GM23248 (cell line): ENCODE measurements at places on chromosomes 2 and 18. TPM values are rescaled to one million over a fixed set of nuclear protein-coding genes. Genes with fewer than 3 reads are reported as not detected.

GRCh38 chr2:11236335-11236734 lies 81.1 kb downstream of the SLC66A3 start:
- no peak for DNase-seq

GRCh38 chr2:128737546-128737826 lies 418.8 kb upstream of the HS6ST1 start:
- no peak for DNase-seq

DNA sequence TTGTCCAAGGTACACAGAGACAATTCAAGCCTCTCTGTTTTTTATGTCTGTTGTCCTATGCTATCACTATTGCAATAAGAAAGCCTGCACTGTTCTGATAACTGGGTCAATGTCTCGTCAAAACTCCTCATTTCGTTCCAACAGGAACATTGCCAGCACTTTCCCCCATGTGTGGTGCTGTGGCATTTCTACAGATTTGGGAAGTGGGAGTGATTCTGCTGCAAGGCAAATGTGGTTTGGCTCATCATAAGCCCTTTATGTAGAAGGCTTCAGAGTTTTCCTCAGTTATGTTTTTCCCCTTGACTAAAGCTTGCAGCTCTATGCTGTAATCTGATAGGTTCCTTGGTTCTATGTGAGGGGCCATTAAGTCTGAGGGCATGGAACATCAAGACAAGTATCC lies 324.1 kb upstream of the TCF4 start:
- DNase-seq, result no peak

DNA sequence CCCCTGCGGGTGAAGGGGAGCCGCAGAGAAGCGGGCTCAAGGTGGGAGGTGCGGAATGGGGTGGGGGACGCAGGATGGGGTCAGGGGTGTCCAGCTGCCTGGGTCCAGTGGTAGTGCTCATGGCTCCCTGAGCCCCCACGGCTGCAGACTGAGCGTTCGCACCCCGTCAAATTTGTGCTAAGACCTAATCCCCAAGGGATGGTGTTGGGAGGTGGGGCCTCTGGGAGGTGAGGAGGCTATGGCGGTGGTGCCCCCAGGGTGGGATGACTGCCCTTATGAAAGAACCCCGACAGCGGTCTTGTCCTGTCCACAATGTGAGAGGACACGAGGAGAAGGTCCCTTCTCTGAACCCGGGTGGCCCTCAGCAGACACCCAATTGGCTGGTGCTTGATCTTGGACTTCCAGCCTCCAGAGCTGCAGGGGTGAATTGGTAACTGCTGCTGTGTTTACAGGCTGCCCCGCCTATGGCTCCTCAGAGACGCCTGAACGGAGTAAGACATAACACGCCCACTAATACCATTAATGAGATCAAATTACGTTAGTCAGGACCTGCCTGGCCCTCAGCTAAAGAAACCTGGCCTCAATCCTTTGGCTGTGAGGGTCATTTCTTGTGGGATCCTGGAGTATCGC lies 42.6 kb downstream of the PXDN start:
- peak; percentile 48 for DNase-seq

Gene DLGAP1
- polyA plus RNA-seq, result 0.13 and 0.29 TPM in 2 replicates

Gene FAM110C
- not detected in 2 replicates for polyA plus RNA-seq

DNA sequence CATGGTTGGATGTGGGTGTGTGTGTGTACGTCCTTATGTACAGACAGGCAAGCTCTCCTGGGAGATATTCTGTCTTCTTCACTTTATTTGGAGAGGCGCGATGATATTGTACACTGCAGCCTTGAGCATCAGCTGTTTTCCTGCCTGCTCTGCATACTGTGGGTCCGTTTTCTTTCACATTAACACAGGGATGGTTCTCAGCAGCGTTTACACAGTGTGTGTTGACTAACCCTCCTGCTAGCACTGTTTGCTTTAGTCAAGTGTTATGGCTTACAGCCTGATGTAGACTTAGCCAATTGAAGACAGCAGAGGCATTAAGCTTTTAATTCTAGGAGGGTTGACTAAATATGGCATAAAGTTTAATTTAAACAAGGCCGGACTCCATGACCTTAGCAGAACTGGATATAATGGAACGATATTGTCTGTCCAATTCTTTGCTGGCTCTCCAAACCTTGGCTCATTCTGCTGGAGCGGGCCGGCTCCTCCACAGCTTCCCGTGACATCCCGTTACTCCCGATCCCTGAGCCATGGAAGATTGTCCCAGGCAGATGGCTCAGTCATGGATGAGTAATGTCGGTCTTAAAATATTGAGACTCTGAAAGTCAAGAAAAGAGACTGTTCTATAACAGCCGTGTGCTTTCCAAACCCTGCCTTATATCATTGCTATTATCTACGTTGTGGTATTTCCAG lies 134.7 kb downstream of the TPGS2 start:
- DNase-seq, result peak; percentile 80

DNA sequence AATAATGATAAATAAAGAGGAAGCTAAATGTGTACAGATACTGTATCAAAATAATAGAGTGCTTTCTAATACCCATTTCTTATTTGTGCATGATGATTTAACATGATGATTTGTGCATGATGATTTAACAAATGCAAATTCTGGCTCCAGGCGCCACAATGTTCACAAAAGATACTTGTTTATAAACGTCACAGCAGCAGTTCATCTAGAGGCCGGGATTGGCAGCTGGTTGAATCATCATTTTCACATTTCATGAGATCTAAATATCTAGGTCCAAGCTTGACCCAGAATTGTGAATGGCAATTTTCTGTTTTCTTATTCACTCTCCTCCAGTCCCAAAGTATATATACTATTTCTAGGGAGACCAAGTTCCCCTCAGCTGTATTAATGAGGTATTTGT lies 322.0 kb downstream of the SUCLG1 start:
- DNase-seq, result no peak

- peak; percentile 23 for DNase-seq
Observed at GRCh38 chr2:223306371-223306770, 254.4 kb downstream of the KCNE4 start.

Gene CCDC74B
- 8.0 and 10.8 TPM in 2 replicates for polyA plus RNA-seq

DNA sequence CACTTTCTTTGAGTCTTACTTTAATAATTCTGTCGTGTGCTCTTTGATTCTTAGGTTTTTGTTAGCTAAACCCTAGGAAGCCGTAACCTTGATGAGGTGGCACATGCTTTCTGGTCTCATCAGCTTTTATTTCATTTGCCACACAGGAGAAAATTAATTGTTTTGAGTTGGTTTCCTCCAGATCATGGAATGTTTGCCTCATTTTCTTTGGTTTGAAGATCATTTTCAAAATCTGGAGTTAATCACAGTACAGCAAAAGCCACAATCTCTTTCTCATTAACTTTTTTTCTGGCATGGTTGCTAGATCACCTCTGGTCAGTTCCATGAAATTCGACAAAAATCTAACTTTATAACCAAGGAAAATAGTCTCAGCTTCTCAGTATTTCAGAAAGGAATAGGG lies 182.9 kb downstream of the MYO1B start:
- DNase-seq, result no peak

DNA sequence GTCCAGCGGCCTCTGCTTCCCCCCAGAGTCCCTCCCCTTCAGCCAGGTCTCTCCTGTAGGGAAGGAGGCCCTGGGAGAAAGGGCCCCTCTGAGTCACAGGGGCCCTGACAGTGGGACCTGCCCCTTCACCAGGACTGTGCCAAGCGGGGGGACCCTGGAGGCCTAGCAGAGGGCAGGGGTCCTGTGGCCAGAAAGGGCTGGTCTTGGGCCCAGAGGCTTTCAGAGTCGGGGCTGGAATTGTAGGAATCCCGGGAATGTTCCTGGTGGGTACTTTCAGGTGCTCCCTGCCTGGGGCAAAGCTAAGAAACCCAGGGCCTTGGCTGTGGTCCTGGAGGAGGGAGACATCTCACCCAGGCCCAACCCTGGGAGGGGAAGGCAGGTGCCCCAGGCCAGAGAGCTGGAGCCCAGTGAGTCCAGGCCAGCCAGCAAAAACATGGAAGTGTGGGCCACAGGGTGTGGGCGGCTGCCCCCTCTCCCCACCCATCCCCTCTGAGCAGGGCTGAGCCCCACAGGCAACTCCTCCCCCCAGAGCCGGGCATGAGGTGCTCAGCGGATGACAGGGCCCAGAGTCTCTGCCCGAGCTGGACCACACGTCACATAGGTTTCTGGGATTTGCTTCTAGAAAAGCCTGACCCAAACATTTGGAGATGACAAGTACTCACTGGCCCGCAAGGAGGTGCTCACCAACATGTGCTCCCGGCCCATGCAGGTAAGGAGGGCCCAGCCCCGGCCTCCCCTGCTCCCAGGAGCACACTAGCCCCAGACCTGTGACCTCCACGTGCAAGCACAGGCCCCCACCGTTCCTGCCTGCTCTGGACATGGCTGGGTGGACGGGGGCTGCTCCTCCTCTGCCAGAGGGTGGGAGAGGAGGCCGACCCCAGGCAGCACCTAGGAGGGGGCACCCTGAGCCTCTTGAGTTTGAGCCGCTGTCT lies 48.2 kb upstream of the ALPP start:
- no peak for DNase-seq

Gene ESPNL
- polyA plus RNA-seq, result 0.19 and 0.60 TPM in 2 replicates

Gene FAM228A
- not detected in 2 replicates for polyA plus RNA-seq

- no peak for DNase-seq
Observed at GRCh38 chr2:189474526-189474925, 33.3 kb downstream of the WDR75 start.

Gene GNAL
- 0.16 and 0.19 TPM in 2 replicates for polyA plus RNA-seq

DNA sequence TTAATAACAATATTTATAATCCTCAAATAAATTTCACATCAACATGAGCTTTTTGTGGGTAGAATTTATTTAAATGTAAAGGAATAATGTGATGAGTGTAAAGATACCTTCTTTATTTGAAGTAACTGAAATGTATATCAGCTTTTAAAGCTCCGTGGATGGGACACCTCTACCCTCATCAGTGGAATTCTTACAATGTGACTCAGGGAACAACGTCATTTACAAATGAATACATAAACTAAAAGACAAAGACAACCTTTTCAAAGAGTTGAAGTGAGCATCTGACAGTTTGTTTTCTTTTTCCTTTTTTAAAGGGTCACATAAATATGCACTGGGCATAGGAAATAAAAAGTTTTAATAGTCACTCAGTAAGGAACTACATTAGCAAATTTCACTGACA lies 1127.0 kb upstream of the CRIM1 start:
- no peak for DNase-seq

DNA sequence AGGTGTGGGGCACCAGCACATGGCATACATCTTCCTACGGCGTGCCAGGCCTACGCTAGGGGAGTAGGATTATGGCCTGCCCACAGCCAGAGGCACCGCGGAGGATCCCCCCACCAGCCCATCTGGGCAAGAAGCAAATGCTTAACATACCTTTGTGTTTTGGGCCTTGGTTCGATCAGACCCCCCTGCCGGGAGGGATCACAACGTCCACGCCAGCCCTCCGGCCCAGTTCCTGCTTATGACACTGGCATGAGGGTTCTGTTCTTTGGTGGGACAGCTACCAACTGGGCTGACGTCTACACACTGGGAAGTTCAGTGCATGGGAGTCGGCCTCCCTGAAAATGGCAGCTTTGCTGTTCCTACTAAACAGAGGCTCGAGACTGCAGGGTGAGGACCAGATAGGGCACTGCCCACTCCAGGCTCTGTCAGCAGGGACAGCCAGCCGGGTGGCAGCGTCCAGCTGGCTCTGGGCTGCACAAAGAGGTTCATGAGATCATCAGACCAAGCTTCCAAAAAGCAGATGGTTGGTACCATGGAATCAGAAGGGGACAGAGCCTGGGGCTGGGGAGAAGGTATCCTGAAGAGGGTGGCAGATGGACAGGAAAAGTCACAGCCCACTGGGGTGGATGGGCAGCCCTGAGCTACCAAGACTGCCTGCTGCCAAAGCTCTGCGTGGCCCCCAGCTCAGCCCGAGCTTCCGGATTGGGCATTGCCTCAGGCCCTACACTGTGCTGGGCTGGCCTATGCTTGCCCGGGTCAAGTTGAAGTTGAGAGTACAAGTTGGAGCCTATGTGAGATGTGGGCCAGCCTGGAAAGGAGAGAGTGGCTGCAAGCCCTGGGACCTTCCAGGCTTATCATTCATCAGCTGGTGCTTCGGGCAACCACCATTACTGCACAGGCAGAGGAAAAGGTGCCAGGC lies 61.7 kb upstream of the TEX51 start:
- DNase-seq, result no peak

Gene ANO7
- polyA plus RNA-seq, result 2.6 TPM in 2 replicates

DNA sequence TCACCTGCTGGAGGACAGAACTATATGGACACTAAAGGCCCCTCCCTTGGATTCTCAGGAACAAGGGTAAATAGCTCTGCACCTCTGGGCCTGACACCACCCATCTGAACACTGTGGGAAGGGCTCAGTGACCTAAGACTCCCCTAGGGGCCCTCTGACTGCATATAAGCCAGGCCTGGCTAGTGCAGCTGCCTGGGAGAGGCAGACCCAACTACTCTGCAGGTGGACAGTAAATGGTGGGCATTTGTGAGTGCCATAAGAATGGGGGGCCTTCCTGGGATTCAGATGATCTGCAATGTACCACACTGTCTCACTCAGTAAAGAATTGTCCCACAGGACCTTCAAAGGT lies 11.2 kb upstream of the WIPF1 start:
- no peak for DNase-seq

GRCh38 chr2:113716291-113716690 lies 40.2 kb downstream of the SLC35F5 start:
- DNase-seq, result peak; percentile 30

DNA sequence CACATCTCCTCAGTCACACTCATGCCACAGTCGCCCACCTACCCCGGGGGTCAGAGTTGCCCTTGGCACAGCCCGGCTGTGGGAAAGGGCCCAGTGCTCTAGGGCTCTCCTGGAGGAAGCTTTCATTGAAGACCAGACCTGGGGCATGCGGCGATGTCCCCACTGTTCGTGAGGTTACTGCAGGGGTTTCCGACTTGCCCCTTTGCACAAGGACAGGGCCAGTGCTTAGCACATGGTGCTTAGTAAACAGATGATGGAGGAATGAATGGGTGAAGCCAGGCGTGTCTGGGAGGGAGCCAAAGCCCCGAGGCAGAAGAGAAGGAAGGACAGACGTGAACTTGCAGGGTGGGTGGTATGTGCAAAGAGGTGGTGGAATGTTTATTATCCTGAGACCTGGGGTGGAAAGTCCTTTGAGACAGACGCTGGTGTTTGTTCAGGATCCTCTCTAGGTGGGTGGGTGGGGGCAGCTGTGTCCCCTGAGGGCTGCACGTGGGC lies 205.9 kb upstream of the ARL4C start:
- DNase-seq, result no peak

DNA sequence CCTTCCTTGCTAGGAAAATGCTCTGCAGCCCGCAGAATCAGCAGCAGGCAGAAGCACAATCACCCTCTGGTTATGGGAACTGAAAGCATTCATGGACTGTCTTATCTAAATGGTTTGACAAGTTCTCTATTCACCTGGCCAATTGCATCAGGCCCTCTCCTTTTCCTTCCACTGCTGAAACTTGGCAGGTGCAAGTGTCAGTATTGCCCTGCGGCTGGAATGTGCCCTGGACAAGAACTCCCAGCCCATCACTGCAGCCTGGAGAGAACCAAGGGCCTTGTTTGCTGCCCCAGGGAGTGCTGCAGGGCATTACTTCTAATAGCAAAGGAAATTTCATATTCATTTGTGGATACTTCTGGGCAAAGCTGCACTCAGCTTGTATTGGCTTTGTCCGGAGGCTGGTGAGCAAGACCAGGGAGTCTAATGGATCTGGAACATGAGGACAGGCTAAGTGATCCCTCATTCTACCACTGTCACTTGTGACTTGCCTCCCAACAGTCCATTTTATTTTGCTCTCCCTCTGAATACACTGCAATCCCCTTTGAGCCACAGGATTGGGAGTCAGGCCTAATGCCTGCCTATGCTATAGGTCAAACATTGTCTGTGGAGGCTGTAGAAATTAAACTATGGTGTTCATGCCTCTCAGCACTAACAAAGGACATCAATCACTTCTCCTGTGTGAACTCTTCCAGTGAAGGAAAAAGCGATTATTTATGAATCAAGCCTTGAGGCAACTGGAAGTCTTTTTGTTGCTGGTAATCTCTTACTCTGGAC lies 116.9 kb downstream of the LYPD6B start:
- DNase-seq, result no peak
